ENCODE measurements at places on chromosomes 1 and 21.

- DNase-seq = peak; percentile 51
Observed at GRCh38 chr1:172497230-172497629, 35.7 kb upstream of the SUCO start.

GRCh38 chr1:167463080-167463479, 55.2 kb downstream of the CD247 start:
- no peak for DNase-seq

GRCh38 chr1:223784541-223784940, 61.2 kb downstream of the TP53BP2 start:
- DNase-seq = no peak

DNA sequence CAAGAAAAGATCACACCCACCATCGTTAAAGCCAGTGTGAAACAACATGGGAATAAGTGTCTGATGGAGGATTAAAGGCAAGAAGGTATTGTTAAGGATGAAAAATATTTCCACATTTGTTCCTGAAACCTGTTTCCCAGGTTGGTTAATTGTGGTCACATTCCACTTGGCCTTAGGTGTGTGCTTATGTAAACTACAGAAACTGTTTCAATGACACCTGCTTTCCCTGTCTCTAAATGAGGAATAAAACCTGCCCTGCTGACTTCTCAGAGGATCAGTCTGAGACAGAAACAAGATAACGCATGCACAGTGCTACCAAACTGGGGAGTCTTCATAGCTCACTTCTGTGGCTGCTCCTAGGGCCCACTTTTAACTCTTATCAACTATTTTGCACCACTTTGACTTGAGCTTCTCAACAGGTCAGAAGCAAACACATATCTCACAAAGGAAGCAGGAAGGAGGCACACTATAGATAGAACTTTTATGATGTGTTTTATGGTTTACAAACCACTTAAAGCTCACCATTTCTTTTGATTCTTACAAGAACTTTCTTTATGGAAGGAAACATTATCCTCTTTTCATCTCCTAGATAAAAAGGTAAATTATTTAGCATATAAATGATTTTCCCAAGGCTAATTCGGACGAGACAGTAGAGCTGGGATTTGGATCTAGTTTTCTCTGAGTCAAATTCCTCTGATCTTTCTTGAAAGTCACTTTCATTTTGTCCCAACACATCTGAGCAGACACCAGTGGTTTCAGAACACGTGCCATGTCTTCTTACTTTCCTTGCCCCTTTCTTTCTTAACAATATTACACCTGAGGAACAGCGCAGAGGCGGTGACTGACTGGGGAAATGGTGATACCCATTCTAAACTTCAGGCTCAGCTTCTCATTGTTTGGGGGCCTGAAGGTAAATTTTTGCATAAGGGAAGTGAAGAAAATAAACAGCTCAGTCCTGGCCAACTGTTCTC, 33.4 kb downstream of the CYP2J2 start:
- no peak for DNase-seq

DNA sequence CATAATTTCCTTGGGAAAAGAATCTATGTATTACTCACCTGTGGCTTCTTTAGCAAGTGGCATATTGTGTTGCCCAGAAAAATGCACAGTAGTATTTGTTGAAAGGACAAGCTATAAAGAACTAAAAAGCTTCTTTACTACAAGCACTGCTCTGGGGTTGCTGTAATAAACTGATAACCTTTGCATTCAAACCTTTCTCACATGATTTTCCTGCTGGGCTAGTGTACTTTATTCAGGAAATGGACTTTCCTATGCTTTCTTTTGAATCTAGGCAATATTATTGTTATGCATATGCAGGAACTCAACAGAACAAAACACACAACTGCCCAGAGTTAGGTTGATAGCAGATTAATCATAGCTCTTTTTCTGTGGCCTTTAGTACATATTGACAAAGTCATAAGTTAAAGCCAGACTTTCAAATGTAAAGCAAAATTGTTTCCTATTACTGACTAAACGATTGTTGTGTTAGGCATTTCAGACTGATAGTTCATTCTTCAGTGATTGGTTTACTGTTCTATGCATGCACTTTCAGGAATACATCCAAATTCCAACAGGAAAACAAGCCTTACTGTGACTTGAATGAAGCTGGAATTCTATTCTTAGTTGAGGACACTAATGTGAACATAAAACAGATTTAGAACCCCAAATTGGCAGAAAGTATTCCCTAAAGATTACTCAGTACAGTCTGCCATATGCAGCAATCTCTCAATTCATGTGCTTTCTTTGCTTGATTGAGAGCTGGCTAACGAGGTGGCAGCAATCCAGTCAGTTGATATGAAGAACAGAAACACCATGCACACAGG, 564.3 kb upstream of the NEGR1 start:
- DNase-seq = no peak

GRCh38 chr21:28239340-28239739, 753.3 kb downstream of the LTN1 start:
- DNase-seq = no peak

All from D341Med (cell line).